ENCODE measurements at places on chromosomes 16 and 17.

GRCh38 chr17:51354936-51355335, 94.6 kb downstream of the UTP18 start:
- DNase-seq: no peak

GRCh38 chr16:23504453-23505179, 5.7 kb downstream of the GGA2 start:
- peak; percentile 88 for DNase-seq

DNA sequence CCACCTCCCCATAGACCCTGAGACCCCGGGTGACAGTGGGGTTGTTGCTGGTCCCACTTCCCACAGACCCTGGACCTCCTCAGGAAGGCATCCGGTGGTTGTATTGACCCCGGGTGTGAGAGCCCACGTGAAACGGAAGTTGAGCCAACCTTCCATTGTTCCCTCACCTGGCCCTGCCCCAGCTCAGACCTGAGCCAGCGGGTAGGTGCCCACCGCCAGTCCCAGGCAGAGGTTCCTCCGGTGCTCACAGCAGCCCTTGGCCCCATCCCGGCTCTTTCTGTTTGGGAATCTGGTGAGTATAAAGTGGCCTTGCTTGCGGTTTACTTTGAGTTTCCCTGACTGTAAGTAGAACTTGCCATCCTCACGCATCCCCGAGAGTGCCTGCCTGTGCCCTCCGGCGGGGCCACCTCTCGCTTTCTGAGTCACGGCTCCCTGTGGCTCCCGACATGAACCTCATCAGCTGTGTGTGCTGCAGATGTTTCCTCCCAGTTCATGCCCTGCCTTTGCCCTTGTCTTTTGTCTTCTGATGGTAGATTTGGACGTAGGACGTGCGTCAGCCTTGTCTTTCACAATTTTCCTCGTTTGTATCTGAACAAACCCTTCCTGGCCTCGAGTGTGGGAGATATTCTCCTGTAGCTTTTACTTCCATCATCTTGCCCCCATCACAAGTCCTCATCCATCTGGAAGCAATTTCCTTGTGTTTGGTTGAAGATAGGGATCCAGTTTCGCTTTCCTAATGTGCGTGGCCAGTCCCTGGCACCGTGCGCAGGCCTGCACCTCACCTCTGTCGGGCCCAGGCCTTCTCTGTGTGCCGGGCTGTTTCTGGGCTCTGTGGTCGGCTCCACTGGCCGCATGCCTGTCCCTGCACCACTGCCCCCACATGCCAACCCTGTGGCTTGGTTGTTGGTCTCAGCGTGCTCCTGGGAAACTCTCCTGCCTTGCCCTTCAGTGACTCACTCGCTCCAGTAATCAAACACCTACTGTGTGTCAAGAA, 76.0 kb downstream of the METRNL start:
- peak; percentile 46 for DNase-seq

- DNase-seq: no peak
Measured at GRCh38 chr17:78709751-78710181, 72.3 kb downstream of the CYTH1 start.

GRCh38 chr17:4519361-4519788, 20.7 kb downstream of the SPNS2 start:
- no peak for DNase-seq

DNA sequence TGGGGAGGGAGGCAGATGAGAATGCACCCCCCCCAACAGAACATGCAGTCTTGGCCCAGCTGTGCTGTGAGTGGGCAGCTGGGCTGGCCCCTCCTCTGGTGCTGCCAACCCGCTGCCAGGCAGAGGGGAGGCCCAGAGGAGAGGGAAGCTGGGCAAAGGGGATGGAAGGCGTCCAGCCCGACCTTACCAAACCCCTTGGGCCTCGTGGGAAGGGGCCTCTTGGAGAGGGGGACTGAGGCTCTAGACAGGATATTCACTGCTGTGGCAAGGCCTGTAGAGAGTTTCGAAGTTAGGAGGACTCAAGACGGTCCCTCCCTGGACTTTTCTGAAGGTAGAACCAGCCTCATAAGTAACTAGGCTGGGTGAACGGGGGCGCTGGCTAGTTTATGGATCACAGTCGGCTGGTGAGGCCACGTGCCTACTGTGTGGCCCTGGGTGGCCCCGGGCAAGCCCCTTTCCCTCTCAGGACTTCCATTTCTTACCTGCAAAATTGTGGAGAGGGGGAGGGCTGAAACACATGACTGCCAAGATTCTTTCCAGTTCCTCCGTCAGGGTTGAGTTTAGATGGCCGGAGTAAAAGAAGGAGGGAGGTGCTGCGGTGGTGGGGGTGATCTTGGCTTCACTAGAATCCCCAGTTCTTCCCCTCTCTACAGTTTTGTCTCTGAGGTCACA, 857 bp upstream of the STAT5A start:
- DNase-seq: peak; percentile 75

DNA sequence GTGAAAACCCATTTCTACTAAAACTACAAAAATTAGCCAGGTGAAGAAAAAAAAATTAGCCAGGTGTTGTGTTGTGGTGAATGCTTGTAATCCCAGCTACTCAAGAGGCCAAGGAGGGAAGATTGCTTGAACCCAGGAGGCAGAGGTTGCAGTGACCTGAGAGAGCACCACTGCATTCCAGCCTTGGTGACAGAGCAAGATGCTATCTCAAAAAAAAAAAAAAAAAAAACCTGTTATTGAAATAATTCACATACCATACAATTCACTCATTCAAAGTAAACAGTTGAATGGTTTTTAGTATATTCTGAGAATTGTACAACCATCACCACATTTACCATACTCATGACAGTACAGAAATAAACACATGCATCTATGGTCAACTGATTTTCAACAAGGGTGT, 31.0 kb downstream of the ZNRF1 start:
- DNase-seq: no peak

- no peak for DNase-seq
Measured at GRCh38 chr16:80611171-80611929, 70.6 kb downstream of the DYNLRB2 start.

DNA sequence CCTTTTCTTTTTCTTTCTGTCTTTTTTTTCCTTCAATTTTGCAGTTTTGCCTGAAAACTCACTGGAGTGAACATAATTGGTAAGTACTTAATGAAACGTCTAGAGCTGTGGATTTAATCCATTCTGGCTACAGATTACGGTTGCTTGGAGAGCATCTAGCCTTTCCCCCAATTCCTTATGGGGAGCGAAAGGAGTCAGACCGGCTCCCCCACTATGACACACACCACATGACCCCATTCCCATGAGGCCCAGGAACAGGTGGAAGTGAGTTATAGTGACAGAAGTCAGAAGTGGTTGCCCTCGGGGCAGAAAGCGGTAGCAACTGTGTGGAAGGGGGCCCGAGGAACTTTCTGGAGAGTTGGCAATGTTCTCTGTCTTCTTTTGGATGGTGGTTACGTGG, 41.2 kb downstream of the EMP2 start:
- DNase-seq: no peak

DNA sequence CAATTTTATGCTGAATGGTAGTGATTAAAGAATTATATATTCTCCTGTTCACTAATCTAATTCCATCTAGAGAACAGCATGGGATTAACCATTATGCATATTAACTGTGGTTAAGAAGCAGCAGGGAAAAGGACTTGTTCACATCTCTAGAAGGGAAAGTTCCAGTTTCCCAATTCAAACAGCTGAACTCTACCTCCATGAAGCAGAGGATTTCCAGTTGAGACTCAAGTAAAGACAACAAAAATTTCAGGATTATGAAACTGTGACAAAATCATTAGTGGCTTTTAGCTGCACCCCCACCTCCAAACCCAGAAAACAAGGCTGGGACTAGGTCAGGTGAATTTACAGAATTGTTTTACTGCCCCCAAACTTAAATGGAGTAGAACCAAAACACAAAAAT, 73.6 kb downstream of the USP32 start:
- no peak for DNase-seq

DNA sequence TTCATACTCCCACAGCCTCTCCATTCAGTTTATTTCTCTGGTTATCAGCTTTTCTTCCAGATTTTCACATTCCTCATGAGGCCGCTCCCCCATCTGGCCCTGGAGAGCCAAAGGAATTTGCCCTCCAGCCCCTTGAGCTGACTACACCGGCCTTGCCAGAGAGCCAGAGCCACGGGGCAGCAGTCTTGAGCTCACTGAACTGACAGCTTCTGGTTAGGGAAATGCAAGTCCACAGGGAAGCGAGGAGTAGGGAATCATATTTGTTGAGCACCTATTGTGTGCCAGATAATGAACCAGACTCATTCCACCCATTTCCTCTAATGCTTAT, 102.4 kb downstream of the ABCC12 start:
- DNase-seq: no peak

- DNase-seq: no peak
Measured at GRCh38 chr16:1027501-1027815, 45.1 kb upstream of the SSTR5 start.

GRCh38 chr17:28526381-28526780, 20.2 kb downstream of the FOXN1 start:
- DNase-seq: no peak

GRCh38 chr17:8552577-8553320, 77.8 kb downstream of the MYH10 start:
- DNase-seq: no peak

DNA sequence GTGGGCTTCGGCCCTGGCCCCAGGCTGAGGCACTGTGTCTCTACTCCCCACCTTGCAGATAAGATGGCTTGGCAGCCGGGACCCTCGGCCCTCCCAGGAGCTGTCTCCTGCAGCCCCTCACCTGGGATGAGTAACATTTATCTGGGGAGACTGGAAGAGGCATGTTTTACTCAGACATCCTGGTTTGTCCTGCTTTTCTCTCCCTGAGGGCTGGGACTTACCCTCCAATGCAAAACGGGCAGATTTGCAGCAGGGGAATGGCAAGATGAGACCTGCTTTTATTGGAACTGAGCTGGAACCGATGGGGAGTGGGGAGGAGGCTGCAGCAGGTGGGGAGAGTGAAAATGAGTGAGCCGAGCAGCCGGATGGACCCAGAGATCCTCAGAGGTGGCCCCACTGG, 27.3 kb upstream of the UBE2G1 start:
- no peak for DNase-seq

DNA sequence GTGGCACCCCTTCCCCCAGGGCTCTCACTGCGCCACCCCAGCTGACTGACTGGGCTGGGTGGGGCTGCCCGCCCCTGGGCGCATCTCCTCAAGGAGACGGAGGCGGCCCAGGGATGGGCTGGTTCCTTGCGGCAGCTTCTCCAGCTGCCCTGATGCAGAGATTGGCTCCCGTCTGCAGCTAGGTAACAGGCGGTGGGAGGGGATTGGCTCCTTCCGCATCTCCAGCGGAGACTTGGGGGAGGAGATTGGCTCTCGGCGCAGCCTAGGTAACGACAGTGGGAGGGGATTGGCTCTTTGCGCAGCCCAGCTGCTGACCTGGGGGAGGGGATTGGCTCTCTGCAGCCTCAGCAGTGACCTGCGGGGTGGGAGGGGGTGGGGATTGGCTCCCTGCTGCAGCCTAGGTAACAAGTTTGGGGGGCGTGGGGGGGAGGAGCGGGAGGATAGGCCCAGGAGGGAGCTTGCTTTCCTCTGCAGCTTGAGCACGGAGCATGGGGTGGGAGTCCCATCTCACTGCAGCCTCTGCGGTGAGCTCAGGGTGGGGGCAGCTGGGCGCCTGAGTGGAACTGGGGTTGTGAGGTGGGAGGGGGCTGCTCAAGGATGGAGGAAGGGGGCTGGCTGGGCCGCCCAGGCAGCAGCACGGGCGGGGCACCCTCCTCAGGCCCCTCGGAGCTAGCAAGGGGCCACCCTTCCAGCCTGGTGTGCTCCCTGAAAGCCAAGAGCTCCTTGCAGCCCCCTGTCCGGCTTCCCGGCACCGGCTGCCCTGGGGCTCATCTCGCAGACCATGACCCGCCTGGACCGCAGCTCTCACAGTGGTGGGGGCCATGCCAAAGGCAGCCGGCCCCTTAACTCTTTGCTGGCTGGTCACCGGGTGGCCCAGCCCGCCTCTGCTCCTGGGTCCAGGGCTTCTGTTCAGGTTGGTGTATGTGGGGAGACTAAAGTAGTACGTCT, 6.4 kb downstream of the NFE2L1 start:
- DNase-seq: no peak

DNA sequence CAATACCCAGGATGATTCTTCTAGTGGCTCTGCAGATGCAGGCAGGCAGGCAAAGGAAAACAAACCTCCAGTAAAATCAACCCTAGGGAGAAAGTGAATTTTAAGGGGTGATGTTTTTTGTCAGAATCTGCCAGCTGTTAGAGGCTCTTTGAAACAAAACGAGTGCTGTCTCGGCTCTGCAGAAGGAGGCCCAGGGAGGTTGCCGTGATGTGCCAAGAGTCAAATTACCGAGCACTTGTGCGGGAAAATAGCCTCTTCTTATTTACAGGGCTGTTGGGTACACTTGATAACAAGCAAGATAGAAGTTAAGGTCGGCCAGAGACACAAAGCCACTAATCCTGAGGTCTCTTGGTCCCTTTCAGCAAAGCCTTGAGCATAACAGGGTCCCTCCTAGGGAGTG, 68.9 kb upstream of the EEF2KMT start:
- DNase-seq: no peak

- no peak for DNase-seq
Measured at GRCh38 chr17:67150826-67151225, 94.2 kb downstream of the HELZ start.

GRCh38 chr16:22721511-22722100, 92.4 kb upstream of the HS3ST2 start:
- no peak for DNase-seq

DNA sequence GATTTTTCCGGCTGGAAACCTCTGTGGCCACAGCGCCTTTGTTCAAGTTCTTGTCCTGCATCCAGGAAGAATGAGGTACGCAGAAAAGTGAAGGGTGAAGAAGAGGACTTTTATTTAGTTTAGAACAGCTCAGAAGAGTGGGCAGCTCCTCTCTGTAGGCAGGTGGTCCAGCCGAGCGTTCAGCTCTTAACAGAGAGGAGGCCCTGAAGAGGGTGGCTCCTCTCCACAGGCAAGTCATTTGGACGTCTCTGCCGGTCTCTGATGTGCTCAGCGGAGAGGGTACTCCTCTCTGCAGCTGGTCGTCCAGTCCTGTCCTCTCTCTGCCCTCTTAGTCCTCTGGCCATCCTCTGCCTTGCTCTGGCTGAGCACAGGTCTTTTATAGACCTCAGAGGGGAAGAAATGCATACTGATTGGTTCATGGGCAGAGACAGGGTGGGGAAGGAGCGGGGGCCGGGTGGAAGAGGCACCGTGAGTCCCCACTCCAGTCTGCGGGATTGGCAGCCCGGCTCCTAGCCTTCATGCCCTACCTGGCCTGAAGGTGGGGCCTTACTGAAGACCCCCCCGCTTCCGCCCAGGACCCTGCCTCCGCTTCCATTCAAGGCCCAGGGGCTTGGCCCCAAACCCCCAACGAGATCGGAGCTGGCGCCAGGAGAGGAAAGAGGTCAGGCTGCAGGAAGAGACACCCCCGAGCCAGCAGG, 70.0 kb upstream of the NKD1 start:
- no peak for DNase-seq

Measured in NB4 (cell line).